ENCODE measurements at places on chromosomes 2 and 18.

DNA sequence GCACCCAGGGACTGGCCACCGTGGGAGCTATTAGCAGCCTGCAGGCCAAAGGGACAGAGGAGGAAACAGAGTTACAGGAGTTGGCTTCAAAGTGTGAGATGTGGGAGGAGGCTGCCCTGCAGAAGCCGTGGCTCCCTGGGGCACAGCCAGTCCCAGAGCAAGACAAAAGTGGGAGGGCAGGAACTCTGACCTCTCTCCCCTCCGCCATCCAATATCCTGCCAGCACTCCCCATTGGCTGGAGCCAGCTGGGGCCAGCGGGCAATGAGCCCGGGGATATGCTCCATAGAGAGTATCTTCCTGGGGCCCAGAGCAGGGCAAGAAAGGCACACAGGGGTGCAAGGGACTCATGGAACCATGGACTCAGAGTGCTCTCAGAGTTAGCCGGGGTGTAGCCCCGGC, 143.1 kb downstream of the INHBB start:
- DNase-seq = no peak

- DNase-seq = no peak
These were observed 156.4 kb upstream of the PXDN start for GRCh38 chr2:1900732-1901131.

DNA sequence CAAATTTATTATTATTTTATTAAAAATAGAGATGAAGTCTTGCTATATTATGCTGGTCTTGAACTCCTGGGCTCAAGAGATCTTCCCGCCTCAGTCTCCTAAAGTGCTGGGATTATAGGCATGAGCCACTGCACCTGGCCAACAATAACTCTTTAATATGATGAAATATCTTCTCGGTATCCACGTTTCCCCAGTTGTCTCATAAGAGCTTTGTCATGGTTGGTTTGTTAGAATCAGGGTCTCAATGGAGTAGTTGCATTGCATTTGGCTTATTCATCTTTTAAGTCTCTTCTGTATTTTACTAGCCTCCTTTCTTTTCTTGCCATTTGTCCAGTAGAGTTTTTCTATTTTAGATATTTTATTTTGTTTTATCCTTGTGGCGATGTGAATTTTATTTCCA, 32.7 kb upstream of the DLX2 start:
- DNase-seq = no peak

DNA sequence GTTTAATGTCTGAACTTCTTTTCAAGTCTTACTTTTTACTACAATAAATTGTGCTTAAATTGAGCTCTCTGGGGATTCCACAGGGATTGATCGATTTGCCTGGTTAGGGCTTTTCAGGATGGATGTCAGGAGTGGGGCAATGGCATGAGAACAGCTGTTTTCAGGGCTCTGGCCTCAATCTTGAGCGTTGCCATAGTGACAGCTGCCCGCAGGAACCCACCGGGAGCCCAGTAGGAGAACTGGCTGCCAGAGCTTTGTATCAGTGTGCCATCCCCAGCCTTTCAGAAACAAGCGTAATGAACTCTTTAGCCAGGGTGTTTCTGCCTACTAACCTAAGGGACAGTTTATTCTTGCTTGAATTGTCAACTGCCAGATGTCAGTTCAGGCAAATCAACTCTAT, 93.5 kb downstream of the GALNT3 start:
- no peak for DNase-seq

- no peak for DNase-seq
These were observed 225.8 kb downstream of the NAPG start for GRCh38 chr18:10751653-10752052.

GRCh38 chr2:60534052-60534685, 19.3 kb downstream of the BCL11A start:
- no peak for DNase-seq

GRCh38 chr2:215979620-215980019, 33.7 kb downstream of the MREG start:
- DNase-seq = no peak

- DNase-seq = no peak
These were observed 50.0 kb upstream of the TTC39C start for GRCh38 chr18:23964282-23965238.

DNA sequence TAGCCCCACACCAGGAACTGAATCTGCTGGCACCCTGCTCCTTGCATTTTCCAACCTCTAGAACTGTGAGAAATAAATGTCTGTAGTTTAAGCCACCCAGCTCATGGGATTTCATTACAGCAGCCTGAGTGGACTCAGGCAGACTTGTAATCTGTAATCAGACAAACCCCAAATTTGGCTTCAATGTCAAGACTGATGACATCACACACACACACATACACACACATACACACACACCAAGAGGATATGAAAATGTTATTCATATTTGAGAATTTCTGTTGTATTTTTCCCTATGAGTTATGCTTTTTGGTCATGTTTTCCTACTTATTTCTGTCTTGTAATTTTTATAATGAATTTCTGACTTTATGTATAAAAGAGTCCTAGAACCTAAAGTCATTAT, 83.8 kb upstream of the GLI2 start:
- no peak for DNase-seq

DNA sequence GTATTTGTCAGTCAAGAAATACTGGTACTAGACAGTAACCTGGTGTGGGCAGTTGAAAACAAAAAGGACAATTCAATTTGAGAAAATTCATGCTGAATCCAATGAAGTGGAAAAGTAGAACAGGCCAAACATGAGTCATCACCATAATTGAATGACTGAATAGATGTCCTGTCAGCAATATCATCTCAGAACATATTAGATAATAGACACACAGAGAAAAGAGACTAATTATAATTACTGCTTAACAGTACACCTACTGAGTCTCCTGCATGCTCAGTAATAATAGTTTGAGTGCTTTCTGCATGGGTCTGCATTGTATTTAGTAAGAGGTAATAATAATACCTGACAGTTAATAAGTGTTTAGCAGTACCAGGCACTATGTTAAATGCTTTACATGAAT, 138.6 kb upstream of the ZC3H15 start:
- DNase-seq = peak; percentile 14

GRCh38 chr18:63233334-63233733, 86.2 kb downstream of the BCL2 start:
- no peak for DNase-seq

GRCh38 chr2:110120171-110121051, 4.8 kb upstream of the MALL start:
- no peak for DNase-seq

DNA sequence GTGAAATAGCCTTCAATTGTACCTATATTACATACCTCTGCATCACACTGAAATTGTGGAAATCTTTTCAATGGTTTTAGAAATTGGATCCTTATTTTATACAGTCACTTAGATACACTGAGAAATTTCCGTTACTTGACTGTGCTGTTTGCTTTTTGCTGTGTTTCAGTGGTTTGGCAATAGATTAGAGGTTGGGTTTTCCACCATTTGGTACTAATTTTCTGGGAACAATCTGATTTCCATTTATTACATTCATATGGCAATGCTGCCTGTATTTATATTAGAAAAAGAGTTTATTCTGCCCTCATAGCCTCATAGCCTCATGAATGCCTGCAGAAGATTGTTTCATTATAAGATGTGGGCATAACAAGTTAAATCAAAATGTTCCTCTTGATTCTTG, 285.0 kb downstream of the GULP1 start:
- DNase-seq = no peak

- DNase-seq = no peak
These were observed 667.6 kb upstream of the ACVR2A start for GRCh38 chr2:147177071-147177857.

DNA sequence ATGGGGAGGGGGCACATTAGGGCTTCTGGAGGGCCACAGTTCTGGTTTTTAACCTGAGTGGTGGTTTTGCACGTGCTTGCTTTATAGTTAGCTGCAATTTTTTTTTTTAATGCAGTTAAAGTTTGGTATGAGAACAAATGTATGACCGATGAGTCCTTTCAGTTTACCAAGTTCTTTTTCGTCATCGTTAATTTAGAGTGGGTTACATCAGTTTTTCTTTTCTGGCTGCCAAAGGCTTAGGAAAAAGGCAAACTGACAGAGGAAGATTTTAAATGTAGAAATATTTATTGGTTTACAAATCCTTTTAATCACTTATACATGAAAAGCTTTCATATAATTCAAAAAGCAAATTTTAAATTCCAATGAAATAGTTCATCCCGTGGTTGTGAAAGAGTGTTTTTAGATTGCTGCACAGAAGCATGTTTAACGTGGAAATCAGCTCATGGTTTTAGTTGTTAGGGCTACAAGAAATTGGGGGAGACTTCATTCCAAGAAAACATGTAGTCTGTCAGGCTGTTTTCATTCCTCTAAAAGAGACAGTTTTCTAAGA, 82.9 kb downstream of the MSH2 start:
- DNase-seq = no peak

- no peak for DNase-seq
These were observed 85.5 kb downstream of the NFATC1 start for GRCh38 chr18:79481046-79481790.

DNA sequence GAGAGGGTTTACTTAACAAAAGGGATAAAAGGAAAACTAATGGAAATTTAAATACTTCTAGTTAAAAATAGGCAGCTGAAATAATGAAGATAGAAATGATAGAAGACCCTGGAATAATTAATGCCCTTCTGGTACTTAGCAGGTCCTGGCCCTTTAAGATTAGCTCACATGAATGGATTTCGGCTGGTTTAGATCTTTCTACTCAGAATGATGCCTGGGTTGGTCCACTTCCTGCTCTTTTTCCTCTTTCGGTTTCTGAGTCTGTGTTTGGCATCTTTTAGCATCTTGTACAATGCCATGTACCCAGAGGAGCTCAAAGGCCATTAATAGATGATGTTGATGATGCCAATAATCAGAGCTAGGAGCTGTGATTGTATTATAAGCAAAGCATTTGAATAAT, 290.5 kb downstream of the CLIP4 start:
- no peak for DNase-seq

DNA sequence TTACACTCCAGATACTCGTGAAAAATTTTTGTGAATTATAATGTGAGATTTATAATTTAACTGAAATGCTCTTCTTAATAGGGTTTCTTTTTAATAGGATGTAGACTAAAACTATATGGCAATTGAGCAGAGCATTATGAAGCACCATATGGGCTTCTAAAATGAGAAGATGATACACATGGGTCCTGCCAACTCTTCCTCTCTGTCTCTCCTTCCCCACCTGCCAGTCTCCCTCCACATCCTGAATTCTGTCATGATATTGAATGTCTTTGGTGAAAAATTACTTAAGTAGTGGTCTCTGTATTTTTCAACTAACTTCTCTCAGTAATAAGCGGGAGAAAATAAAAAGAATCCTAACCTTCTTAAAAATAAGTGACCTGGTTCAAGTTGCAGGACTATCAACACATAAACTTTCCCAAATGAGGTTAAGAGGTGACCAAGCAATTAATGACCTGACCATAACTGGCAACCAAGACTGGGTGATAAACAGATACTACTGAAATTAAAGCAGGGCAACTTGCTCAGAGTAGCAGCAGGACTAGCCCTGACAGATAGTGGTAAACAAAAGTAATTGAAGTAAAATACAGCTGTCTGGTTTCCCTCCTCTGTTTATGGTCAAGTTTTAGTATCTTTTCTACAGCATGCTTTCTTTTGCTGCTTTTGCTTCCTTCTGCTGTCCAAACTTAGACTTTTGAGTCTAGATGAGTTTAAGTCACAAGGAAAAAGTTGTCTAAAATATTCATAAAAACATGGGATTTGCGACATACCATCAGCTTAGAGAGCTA, 117.1 kb upstream of the PDE1A start:
- no peak for DNase-seq

GRCh38 chr18:48488388-48488850, 50.4 kb upstream of the CTIF start:
- DNase-seq = no peak
